Stimulated activated CD4-positive, alpha-beta T cell treated with anti-CD3 and anti-CD28 coated beads, TNF-alpha, amount 100 ng/mL, for 1 hour (primary cell): ENCODE measurements at places on chromosomes 5 and 9.

DNA sequence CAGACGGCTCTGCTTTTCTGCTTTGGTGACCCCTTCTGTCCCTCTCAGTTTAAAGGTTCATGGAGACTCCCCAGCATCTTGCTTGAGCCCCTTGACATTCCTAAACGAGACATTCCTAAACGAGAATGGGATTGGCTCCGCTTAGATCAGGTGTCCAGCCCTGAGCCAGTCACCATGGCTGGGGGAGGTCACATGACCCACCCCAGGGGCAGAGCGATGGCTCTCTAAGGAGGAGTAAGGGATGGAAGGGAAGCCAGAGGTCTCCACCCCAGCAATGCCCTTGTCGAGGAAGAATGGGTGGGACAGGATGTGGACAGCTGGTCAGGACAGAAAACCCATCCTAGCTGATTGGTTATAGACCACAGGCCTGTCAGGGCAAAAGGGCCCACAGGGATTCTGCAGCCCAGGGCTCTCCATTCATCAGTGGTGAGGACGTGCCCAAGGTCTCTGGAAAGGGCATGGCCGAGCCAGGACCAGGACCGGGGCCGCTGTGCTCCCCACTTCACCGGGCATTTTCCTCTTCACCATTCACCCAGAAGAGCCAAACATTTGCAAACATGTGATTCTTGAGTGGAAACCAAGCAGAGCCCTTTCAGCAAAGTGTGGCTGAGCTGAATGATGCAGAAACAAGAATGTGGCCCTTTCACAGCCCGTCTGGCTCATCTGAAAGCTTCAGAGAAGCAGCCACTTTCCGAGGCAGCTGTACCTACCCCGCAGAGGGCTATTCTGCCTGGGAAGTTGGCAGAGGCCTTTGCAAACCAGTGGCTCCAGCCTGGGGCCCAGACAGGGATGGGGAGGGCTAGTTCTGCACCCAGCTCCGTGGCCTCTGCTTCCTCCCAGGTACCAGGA lies 19.8 kb upstream of the AIF1L start:
- no peak for DNase-seq

DNA sequence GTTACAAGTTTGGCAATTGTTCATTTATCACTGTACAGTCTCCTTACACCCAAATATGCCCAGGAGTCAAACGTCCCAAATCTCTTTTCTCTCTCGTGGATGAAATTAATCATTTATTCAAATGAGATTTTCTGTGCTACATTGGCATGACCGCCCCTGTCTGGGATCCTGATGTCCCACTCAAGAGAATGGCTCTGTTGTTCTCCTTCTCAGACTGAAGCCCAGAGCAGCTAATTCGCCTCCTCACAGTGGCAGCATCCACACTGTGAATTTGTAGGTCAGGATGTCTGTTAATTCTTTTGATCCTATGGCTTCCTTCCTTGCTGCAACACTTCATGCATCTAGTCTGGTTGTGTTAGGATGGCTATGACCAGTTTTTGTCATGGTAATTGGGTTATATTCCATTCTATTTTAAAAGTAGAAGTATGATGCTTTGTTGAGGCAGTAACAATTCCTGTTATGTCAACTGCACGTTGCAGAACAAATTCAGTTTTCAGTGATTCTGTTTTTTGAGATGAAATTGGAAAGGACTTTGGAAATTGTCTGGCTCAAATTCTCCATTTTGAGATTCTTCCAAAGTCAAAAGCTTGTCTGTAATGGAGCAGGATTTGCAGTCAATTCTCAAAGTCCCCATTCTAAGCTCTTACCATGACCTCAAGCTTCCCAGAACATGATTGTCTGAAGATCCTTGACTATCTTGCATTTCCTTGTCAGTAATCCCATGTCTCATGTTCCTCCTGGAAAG lies 141.5 kb upstream of the GAS1 start:
- no peak for DNase-seq

DNA sequence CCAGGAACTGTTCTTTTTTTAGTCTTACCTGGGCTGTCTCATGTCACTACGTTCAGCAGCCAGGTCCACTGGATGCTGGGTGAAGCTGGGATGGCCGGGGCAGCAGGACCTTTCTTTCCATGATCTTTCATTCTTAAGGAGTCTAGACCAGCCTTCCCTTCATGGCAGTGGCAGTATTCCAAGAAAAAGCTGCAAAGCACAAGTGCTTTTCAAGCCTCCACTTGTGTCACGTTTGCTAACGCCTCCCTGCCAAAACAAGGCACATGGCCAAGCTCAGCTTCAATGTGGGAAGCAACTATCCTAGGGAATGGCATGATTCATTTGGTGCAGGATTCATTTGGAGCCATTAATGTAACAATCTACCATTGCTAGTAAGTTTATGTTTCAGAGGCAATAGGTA lies 94.8 kb downstream of the RCL1 start:
- no peak for DNase-seq

- DNase-seq: no peak
Observed at GRCh38 chr9:93827545-93828330, 127.4 kb downstream of the BARX1 start.

DNA sequence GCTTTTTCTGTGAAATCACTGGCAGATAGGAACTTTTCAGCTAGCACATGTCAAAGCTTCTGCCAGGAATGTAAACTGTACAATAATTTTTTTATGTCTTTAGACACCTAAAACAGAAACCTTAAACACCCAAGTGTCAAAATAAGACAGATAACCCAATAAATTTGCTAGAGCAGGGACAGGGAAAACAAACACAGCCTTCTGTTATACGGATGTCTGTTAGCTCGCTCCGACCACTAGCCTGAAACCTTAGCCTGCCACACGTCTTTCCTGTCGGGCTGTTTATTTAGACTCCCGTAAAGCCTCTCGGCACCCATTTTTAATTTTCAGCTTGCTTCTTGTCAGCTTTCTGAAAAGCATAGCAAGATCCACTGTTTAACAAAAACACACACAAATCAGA lies 355.4 kb upstream of the SLC24A2 start:
- no peak for DNase-seq

DNA sequence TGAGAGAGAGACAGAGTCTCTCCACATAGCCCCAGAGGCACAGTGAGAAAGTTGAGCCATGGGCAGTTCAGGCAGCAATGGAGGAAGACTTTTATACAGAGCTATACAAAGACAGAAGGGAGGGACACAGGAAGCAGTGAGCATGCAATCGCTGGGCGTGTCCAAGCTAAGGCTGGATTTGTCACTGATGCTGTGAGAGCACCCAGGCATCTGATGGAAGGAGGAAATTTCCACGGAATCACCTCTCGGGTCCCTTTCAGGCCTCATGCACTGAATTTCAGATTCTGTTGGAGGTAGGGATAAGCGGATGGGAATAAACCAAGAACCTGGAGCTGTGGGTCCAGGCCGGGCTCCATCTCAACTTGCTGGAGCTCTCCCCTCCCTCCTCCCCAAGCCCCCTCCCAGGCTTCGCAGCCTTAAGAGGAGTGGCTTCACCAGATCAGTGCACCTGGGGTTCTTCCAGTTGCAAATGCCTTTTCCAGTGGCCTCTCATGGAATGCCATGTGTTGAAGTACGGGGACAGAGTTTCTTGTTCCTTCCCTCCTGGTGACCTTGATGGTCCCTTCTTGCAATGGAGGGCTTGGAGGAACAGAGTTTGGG lies 114.8 kb upstream of the ALDH1B1 start:
- no peak for DNase-seq

DNA sequence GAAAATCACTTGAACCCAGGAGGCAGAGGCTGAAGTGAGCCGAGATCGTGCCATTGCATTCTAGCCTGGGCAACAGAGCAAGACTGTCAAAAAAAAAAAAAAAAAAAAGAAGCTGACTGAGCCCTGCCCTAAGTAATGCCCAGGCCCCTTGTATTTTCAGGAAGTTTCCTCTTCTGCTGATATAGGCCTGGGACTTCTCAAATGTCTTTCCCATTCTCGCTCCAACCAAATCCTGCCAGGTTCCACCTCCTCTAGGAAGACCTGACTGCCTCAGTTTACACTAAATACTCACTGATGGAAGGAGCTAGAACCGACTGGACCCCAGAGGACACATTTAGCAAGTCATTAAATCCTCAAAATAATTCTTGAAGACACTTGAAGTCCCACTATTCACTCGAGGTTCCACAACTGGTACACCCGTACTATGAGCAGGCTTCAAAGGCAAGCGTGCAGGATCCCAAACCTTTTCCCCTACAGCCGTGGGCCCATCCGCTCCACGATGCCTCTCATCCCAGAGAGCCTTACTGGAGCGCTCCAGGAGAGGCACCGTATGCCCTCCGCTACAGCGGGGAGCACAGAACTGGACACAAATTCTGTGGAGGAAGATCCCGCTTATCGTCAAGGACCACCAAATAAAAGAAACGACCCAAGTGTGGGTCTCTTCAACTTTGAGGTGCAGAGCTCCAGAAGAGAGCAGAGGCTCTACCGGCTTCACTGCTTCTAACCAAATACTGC lies 676 bp downstream of the NOL6 start:
- no peak for DNase-seq

DNA sequence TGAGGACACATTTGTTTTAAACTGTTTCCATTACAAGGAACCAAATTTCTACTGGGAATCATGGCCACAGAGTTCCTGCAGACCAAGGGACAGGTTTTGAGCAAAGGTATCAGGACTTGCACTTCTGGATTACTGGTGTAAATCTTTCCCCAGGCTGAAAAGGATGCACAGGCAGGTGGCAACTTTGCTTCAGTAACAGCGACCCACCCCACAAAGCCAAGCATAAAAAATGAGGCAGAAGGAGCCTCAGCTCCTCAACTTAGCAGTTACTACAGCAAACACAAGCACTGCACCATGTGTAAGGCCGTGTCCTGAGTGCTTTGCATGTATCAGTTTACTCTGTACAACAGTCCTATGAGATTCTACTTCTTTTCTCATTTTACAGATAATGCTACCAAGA lies 251.9 kb downstream of the EBF1 start:
- no peak for DNase-seq

- DNase-seq: no peak
Observed at GRCh38 chr9:109086221-109086620, 33.5 kb downstream of the TMEM245 start.

DNA sequence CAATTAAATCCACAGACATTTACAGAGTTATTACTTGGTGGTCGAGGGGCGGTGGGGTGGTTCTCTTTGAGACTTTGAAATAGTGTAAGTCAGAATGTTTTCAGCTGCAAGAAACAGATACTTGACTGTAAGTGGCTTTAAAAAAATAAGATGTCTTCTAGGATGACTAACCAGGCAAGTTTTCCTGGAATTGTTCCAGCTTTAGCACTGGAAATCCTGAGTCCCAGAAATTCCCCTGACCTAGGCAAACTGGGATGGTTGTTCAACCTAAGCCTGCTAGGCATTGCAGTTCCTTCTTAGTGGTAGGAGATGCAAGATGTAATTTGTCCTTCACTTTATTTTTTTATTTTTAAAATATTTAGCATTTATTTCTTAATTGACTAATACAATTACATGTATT lies 169.5 kb upstream of the POC5 start:
- no peak for DNase-seq

GRCh38 chr5:160742446-160742845 lies 109.6 kb downstream of the ATP10B start:
- no peak for DNase-seq

DNA sequence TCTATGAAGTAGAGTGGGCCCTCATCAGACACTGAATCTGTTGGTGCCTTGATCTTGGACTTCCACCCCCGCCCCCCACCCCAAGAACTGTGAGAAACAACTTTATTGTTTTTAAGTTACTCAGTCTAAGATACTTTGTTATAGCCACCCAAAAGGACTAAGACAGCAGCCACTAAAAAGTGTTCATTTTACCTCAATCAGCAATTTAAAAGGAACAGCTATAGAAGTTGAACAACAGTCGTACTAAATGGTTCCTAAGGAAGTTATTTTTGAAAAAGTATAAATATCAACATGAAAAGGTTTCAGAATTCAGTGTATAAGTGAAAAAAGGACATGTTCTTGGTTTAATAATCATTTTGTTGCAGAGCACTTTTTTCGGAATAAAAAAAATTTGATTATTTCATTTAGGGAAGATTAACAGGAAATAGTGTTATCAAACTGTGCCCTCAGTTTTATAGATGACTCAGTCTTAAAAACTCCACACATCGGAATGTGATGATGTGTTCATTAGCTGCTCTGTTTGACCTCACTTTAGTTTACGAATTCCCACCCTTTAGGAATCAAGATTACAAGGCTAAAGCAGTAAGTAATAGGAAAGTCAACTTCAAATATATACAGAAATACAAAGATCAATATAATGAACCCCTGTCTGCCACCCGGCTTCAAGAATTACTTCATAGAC lies 71.2 kb downstream of the MTAP start:
- DNase-seq: no peak

DNA sequence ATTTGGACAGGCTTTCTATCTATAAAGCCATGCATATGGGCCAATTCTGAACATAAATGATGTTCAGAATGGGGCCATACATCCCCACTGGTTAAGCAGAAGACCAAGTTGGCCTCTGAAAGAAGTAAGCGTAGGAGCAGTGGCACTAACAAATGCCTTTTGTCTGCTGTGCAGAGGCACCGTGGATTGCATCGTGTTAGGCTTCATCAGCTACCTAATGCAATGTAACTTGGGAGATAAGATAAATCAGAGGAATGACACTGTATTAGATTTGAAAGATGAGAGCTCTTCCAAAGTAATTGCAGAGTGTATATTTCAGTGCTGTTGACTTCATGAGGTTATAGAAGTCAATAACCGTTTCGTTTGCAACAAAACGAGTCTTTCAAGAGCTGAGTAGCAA lies 148.1 kb downstream of the PARP8 start:
- no peak for DNase-seq

DNA sequence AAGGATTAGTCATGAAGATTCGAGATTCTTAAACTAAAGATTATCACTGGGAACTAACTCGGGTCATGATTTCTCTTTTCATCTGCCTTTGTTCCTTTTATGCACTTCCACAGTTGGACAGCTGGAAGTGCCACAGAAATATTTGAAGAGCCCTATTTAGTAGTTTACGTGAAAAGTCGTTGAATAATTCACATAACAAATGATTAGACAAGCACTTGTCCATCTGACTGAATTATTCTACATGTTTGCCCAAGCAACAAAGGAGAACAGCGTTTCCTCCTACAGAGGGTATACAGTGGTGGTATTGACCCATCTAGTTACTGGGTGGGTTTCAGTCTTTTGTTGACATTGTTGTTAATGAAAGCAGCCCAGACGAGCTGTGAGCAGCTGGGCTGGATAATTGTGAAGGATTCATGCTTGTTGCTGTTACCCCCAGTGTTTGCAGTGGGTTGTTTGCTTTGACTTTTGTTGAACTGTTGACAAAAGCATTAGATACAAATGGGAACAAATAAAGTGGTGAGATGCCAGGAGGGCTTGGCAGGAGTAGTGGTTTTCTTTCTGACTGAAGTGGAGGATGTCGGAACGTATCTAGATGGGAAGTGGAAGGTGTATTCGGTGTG lies 96.2 kb downstream of the TLE4 start:
- no peak for DNase-seq

GRCh38 chr9:33182519-33182918 lies 15.4 kb upstream of the B4GALT1 start:
- no peak for DNase-seq

- no peak for DNase-seq
Observed at GRCh38 chr5:101904736-101905135, 391.3 kb downstream of the SLCO4C1 start.

GRCh38 chr9:19342947-19343346 lies 37.1 kb downstream of the RPS6 start:
- DNase-seq: no peak

- no peak for DNase-seq
Observed at GRCh38 chr9:89923961-89924504, 319.2 kb downstream of the GADD45G start.

GRCh38 chr9:99678566-99678965 lies 143.1 kb upstream of the NR4A3 start:
- DNase-seq: no peak

- no peak for DNase-seq
Observed at GRCh38 chr9:108582726-108583125, 273.1 kb downstream of the ACTL7B start.
